NCI-H2227 treated with DMSO at 0.1 percent for 48 hours (cell line): ENCODE measurements at places on chromosomes 4 and X.

DNA sequence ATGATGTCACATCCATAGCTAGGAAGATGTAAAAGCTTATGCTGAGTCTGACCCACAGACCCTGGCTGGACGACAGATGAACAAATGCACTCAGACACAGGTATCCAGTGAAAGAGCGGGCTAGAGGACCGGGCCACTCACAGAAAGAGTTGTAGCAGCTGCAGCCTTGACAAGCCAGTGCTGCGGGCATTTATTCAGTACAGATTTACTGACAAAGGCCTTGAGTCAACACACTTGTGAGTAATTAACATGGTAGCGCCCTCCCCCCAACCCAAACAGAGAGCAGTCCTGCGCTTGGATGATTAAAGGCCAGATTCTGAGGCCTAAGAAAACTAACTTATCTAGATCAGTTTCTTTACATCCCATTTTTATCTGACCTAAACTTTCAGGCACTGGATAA lies 244.6 kb downstream of the SPANXN4 start:
- DNase-seq: no peak

DNA sequence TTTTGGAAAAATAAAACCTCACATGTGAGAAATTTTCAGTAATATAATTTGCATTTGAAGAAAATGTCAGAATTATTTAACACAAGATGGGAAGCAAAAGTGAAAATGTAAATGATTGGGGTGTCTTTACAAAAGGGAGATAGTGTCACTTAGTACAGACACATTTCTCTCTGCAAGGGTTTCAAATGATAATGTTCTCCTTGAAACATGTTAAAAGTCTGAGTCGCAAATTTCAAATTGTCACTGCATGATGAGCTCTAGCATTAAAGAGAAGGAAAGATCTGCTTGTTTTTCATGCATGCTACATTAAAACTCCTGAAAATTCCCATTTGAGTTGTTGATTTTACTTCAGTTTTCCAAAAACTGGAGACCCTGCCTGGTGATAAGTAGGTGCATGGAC lies 122.0 kb upstream of the LDB2 start:
- no peak for DNase-seq

- no peak for DNase-seq
These were observed 17.6 kb downstream of the GAK start for GRCh38 chr4:914531-914930.

- no peak for DNase-seq
These were observed 326.1 kb downstream of the SH3BGRL start for GRCh38 chrX:81527881-81528440.

- no peak for DNase-seq
These were observed 24.7 kb downstream of the RBMX2 start for GRCh38 chrX:130426531-130426930.

GRCh38 chrX:19075754-19076153 lies 46.5 kb downstream of the ADGRG2 start:
- no peak for DNase-seq
